ENCODE measurements at places on chromosomes 16 and 17.

GRCh38 chr16:29806641-29807425, 504 bp downstream of the MAZ start:
- DNase-seq: peak; percentile 72

DNA sequence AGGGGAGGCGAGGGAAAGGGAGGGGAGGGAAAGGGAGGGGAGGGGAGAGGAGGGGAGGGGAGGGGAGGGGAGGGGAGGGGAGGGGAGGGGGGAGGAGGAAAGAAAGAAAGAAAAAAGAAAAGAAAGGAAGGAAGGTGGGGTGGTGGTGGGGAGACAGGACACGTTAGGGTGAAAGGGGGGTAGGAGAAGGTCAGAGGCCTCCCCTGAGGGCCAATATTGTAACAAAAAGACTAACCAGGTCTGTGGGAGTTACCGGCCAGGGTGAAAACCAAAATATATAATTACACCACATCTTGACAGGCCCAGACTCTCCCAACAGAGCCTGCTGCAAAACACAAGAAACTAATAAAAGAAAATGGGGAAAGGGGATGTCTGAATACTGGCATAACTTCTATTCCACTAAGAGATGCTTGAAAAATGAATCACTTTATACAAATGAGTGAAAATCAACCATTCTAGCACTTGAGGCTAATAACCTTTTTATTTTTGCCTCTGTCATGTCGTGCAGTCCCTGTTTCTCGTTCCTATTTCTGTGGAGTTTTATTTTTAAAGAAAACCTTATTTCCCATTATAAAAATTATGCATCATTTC, 10.0 kb downstream of the WDR45B start:
- no peak for DNase-seq

- DNase-seq: no peak
Observed at GRCh38 chr17:17671369-17672129, 9.7 kb upstream of the RAI1 start.

GRCh38 chr17:58580671-58581070, 66.2 kb upstream of the MTMR4 start:
- DNase-seq: no peak

GRCh38 chr16:6428861-6429260, 903.8 kb upstream of the RBFOX1 start:
- no peak for DNase-seq
